Heart left ventricle (tissue), 16 donors: ENCODE measurements at places on chromosomes 3 and 15. TPM values are rescaled to one million over a fixed set of nuclear protein-coding genes. Genes with fewer than 3 reads are reported as not detected.

The ERICH6 gene
- not detected for polyA plus RNA-seq

The TM6SF1 gene
- 5.6 TPM for polyA plus RNA-seq

The DRD3 gene
- not detected for polyA plus RNA-seq

The TMEM44 gene
- polyA plus RNA-seq: 7.5 TPM

The PSMD2 gene
- 443 TPM for polyA plus RNA-seq

The SOX14 gene
- not detected for polyA plus RNA-seq

The CHRD gene
- polyA plus RNA-seq: 6.3 TPM

The VILL gene
- 2.7 TPM for polyA plus RNA-seq

The DAZL gene
- not detected for polyA plus RNA-seq

The GATA2 gene
- 16.8 TPM for polyA plus RNA-seq

- DNase-seq: no peak
These were observed 63.4 kb downstream of the USP13 start for GRCh38 chr3:179716226-179716625.

DNA sequence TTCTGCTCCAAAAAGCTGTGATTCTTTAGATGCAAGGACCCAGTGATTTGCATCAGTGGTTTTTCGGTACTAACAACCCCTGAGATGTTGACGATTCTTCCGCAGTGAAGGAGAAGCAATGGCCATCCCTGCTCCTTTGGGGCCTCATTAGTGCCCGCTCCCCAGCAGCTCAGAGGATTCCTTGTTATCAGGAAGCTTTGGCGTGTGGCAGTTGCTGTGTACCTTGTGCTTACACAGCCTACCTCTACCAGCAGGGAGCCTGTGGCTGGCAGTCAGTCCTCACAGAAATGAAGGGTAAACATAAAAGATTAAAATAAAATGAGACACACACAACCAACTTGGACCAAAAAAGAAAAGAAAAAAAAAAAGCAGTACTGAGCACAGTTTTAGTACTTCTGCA lies 55.2 kb downstream of the CNTN3 start:
- DNase-seq: no peak

DNA sequence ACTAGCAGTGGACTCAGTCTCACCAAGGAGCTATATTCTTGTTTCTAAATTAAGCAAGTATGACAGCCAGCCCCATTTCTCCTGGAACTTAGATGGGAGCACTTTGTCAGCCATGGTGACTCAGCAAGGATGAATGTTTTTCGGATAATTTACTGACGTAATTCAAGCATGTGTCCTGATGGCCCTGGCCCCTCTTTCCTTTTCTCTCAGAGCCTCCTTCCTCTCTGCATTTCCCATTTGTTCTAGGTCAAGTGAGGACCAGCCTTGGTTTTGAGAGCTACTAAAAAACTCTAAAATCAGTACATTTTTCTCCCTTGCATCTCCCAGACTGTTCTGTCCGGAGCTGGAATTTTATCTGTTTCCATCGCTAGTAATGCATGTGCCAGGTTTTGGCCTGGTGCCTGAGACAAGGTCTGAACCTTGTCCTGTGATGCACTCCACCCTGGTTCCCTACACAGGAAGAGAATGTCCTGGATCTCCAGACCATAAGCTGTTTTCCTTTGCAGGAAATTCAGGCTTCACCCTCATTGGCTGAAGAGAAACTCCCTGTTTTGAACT lies 256.6 kb upstream of the ROPN1 start:
- DNase-seq: peak; percentile 69

- DNase-seq: no peak
These were observed 12.8 kb downstream of the UBR1 start for GRCh38 chr15:43093026-43093425.

GRCh38 chr3:153273767-153274435 lies 111.9 kb downstream of the RAP2B start:
- DNase-seq: no peak

DNA sequence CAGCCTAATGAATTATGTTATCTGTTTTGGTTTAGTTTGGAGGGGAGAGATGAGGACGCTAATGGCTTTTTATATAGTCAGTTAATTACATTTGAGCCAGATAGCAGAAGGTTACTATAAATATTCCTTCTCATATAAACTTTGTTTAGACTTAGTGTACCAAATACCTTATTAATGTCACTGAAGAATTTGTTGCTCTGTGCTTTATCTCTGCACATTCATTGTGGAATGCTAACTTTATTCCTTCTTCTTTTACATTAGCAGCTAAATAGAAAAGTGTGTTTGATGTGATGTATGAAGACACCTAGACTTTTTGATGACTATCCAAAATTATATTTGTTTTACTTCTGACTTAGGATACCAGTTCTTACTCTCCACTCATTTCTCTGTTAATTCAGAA lies 105.2 kb downstream of the EPHA3 start:
- DNase-seq: no peak

DNA sequence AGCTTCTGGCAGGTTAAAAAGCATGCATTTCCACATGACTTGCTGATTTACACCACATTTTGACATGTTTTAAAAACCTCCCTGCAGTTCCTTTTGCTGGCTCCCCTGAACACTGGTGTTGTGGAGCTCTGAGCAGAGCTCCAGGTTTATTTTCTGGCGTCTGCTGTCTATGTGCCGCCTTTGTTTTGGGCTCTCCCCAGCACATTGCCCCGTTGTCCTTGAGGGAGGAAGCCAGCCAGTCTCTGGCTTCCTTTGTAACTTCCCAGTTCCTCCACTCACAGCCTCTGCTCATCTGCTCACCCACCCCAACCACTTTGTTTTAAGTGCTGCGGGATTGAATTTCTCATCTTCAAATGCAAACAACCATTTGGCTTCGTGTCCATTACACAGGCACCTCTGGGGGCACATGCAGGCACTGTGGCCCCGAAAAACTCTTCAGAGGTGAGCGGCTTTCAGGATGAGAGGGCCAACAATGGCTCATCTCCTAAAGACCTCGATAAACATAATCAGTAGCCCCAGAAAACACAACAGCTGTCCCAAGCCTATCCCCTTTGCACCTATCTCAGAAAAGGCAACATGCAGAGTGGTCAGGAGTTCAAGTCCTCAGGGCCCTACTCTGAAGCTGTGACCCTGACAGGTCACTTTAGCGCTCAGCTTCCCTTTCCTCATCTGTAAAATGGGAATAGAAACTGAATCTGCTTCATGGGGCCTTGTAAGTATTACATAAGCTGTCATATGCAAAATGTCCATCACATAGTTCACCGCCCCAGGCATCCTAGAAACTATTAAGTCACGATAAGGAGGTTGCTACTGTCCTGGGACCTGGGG lies 1.3 kb upstream of the MEF2A start:
- peak; percentile 54 for DNase-seq

DNA sequence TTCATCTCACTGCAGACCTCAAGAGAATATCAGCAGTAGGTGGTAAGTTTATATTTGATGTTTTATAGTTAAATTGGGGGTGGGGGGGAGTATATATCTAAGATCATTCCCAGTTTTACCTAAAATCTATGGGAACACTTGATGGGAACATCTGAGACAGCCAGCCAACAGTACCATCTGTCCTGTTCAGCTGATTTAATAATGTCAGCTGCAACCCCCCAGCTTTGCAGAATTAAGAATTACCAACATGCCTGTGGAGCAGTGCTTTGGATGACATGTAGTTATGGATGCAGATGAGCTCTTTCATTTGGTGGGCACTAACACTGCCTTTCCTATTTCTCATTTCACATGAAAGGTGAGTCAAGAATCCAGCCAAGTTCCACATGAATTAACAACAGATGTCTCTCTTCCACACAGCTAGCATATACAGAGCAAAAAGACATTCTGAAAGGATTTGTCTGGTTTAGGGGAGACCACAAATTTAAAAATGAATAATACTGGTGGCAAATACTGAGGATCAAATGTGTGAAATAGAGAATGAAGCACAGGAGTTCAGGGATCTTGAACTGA lies 76.2 kb downstream of the SETD5 start:
- no peak for DNase-seq

- no peak for DNase-seq
These were observed 113.2 kb upstream of the NSMCE3 start for GRCh38 chr15:29382862-29383261.

DNA sequence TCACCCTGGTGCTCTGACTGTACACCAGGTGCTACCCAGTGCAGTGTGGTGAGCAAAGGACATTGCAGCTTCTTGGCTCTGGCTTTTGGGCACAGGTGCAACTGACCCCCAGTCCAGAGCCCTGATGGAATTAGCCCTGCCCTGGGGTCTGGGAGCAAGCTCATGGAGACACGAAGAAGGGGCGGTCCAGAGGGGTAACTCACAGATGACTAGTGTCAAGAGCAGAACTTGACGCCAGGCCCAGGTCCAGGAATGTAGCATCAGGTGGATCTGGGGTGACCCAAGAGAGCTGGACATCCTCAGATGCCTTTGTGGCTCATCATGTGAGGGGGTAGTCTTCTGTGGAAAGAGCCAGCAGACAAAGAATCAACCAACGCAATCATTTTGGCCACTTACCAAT lies 88.9 kb downstream of the ASB7 start:
- DNase-seq: no peak

- no peak for DNase-seq
These were observed 189.3 kb downstream of the SV2B start for GRCh38 chr15:91289324-91289723.

DNA sequence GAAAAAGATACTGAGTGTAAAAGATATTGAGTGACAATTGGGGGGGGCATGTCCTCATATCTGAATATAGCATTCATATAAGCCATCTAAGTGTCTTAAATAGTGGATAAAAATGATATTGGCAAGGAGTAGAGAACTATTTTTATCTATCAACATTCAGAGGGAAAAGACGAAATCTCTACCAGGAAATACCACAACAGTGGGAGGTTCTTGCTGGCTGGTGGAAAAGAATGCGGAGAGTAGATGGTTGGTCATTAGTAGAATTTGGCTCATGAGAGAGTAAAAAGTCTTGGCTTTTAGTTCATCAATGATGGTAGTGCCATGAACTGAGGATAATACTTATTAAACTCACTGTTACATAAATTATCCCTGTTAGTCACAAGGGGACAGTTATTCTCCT lies 4.8 kb upstream of the TCF12 start:
- no peak for DNase-seq

DNA sequence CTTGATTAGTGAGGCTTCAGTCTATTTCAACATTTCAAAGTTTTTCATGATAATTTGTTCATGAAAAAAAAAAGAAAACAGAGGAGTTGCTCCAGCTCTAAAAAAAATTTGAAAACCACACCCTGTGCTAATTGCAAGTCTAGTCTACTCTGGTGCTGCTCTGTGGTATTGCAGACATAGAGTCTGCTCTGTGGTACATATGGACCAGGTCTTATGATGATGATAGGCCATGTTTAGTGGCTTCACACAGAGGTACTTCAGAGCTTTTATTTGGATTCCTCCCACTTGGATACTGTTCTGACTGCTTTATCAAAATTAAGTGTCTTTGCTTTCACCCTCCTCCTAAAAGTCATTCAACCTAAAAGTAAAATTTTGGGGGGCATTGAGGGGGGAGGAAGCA lies 160.8 kb downstream of the ALCAM start:
- DNase-seq: no peak

- DNase-seq: no peak
These were observed 428.8 kb upstream of the C2CD4B start for GRCh38 chr15:62593681-62594399.

- no peak for DNase-seq
These were observed 99.8 kb upstream of the NR2F2 start for GRCh38 chr15:96230526-96231181.

- peak; percentile 61 for DNase-seq
These were observed at the start of gene FBXO40 for GRCh38 chr3:121592856-121593702. Gene FBXO40, plus strand, starts transcription at chr3:121593379. Its CDS starts 27,197 bp downstream, at chr3:121620576.

DNA sequence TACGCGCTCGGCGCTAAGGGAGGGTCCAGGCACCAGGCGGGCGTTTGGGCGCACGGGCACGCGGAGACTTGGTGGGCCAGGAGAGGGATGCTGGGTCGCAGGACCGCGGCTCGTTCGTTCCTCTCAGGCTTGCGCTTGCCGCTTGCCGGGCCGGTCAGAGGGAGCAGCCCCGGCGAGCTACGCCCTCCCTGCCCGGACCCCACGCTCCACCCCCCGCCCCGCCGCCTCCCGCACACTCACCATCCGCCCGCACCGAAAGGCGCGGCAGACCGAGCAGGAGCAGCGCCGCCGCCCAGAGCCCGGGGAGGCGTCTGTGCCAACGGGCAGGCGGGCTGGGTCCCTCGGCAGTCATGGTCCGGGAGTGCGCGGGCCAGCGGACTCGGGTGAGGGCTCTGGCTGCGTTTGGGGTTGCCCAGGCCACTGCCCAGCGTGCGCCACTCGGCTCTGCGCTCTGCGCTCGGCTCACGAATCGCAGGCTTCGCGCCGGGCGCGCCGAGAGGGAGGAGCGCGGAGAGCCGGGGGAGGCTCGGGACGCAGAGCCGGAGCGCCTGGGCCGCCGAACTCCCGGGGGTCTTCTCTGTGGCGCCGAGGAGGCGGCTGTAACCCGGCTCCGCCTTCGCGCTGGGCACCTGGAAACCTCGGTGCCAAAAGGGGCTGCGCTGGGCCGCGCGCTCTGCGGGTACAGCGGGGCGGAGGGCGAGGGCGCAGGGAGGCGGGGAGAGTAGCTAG lies at the start of gene SUSD5:
Gene SUSD5, minus strand, starts transcription at position 365 of the 729 bp plus-strand sequence. Its CDS starts 13 bp downstream, at position 352.
- peak; percentile 24 for DNase-seq

GRCh38 chr3:148758303-148758884 lies 60.7 kb downstream of the AGTR1 start:
- no peak for DNase-seq

DNA sequence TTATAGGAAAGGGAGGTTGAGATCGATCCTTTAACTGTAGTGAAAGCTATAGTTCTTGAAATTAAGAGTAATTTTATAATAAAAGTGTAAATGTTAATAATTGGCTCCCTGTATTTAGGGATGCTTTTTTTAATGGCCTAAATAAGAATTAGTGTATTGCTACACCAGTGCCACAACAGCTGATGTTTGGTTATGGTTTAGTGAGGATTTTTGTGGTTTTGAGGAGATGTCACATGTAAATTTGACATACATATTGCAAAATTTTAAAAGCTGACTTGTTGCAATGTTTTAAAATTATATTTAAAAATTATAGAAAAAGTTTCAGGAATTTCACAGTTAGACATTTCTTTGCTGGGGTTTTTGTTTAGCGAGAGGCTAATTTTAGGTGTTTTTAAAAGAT lies 3.9 kb downstream of the TSC22D2 start:
- DNase-seq: no peak

DNA sequence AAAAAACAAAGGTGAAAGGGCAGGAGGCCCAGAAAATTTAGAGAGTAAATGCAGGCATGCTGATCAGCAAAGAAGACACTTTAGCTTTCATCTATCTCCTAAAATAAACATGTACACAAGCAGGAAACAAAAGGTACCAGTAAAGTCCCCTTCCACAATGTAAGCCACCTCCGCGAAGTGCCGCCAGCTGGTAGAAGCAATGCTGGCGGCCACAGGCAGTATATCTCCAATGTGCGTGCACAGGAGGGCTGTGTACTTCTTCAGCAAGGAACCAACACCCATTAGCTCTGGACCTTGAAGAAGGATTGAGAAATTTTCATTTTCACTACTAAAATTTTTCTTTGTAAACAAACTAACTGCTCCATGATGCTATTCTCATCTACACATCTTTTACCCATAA lies 75.4 kb downstream of the HERC2 start:
- DNase-seq: no peak

- DNase-seq: no peak
These were observed 23.0 kb downstream of the CMTM7 start for GRCh38 chr3:32414522-32415202.

- DNase-seq: no peak
These were observed 59.7 kb upstream of the TBL1XR1 start for GRCh38 chr3:177257006-177257405.
